Hepatocyte (in vitro differentiated cells): ENCODE measurements at places on chromosomes 1 and 21. TPM values are rescaled to one million over a fixed set of nuclear protein-coding genes. Genes with fewer than 3 reads are reported as not detected.
A peak's percentile ranks its signal among the peaks of the same experiment; 100 is the strongest.

GRCh38 chr1:29823561-29823960 is 587.2 kb downstream of the PTPRU start:
- no peaks in the 10 kb centered on the region for H3K4me1 ChIP-seq
- no peaks in the 10 kb centered on the region for H3K36me3 ChIP-seq
- H3K27ac ChIP-seq: no peak overlapping the region
- DNase-seq: no peak
- H3K4me3 ChIP-seq: no peak overlapping the region
- H3K27me3 ChIP-seq: peaks cover 21% of the 10 kb centered on the region

- no peaks in the 10 kb centered on the region for H3K36me3 ChIP-seq
- no peaks in the 10 kb centered on the region for H3K4me1 ChIP-seq
- H3K27ac ChIP-seq: no peak overlapping the region
These were observed 41.1 kb downstream of the SUCO start for GRCh38 chr1:172574080-172574479.

- H3K4me1 ChIP-seq: no peaks in the 10 kb centered on the region
- H3K27me3 ChIP-seq: no peaks in the 10 kb centered on the region
- H3K27ac ChIP-seq: no peak overlapping the region
- no peak overlapping the region for H3K4me3 ChIP-seq
These were observed 14.2 kb upstream of the LRRC8D start for GRCh38 chr1:89806616-89807015.

DNA sequence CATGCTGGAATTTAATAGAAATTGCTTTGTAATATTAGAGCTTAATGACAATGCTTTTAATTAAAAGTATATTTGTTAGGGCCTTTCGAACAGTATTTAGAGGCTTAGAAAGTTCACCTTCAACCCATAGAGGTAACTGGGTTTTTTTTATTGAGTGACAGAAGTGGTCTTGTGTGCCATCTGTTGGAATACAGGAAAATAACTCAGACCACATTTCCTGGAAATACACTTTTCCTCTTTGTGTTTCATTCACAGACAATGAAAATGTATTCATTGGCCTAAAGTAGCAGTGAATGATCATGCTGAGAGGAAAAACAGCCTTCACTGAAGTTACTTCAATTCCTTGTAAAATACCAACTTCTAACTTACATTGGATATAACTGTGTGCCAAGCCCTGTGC is 83.6 kb upstream of the L1TD1 start:
- no peaks in the 10 kb centered on the region for H3K27me3 ChIP-seq
- H3K4me1 ChIP-seq: no peaks in the 10 kb centered on the region
- no peak overlapping the region for H3K4me3 ChIP-seq
- H3K36me3 ChIP-seq: no peaks in the 10 kb centered on the region

DNA sequence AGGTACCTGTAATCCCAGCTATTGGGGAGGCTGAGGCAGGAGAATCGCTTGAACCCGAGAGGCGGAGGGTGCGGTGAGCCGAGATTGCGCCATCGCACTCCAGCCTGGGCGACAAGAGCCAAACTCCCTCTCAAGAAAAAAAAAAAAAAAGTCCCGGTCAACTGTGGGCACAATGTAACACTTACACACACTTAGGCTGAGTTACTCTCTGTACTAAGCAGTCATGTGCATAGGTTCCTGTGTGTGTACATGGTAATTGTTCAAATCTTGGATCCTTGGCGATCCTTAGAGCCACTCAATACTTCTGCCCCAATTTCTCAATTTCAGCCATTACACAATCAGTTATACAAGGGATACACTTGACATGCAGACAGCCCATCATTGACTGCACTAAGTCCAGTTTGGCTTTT is 11.6 kb downstream of the SDCCAG8 start:
- peak overlapping the region; percentile 60 for H3K27ac ChIP-seq
- H3K27me3 ChIP-seq: no peaks in the 10 kb centered on the region
- H3K4me1 ChIP-seq: peaks cover 4% of the 10 kb centered on the region
- DNase-seq: no peak

SNIP1 gene
- total RNA-seq: 10.5 and 10.9 TPM in 2 replicates

KRTAP10-6 gene
- total RNA-seq: not detected in 2 replicates

CLCA1 gene
- total RNA-seq: 39.1 and 42.9 TPM in 2 replicates

IGSF21 gene
- total RNA-seq: 0.12 TPM in 1 of 2 replicates, not detected in the other
